ENCODE measurements at places on chromosomes 16 and 17. TPM values are rescaled to one million over a fixed set of nuclear protein-coding genes. Genes with fewer than 3 reads are reported as not detected.

LRRC36 gene
- 0.38 TPM for polyA plus RNA-seq

ADAD2 gene
- polyA plus RNA-seq, result not detected

ASGR2 gene
- not detected for polyA plus RNA-seq

C16orf89 gene
- 1.3 TPM for polyA plus RNA-seq

ARHGAP27 gene
- polyA plus RNA-seq, result 0.57 TPM

RAB37 gene
- 0.08 TPM for polyA plus RNA-seq

HIC1 gene
- polyA plus RNA-seq, result 11.3 TPM

EME1 gene
- polyA plus RNA-seq, result 2.7 TPM

RAMP2 gene
- 0.45 TPM for polyA plus RNA-seq

HOXB4 gene
- 3.4 TPM for polyA plus RNA-seq

OR1G1 gene
- not detected for polyA plus RNA-seq

GGA2 gene
- polyA plus RNA-seq, result 29.6 TPM

CCDC40 gene
- 0.96 TPM for polyA plus RNA-seq

ANKRD13B gene
- 1.4 TPM for polyA plus RNA-seq

AOC2 gene
- 0.09 TPM for polyA plus RNA-seq

PGAP3 gene
- polyA plus RNA-seq, result 5.9 TPM

GAS2L2 gene
- not detected for polyA plus RNA-seq

TBC1D26 gene
- polyA plus RNA-seq, result not detected

UBN1 gene
- 15.3 TPM for polyA plus RNA-seq

GSG1L2 gene
- polyA plus RNA-seq, result not detected

CEP295NL gene
- polyA plus RNA-seq, result 0.15 TPM

ACSM2A gene
- not detected for polyA plus RNA-seq

KRT24 gene
- polyA plus RNA-seq, result not detected

PIK3R5 gene
- 0.15 TPM for polyA plus RNA-seq

SULT1A1 gene
- 0.50 TPM for polyA plus RNA-seq

ATMIN gene
- polyA plus RNA-seq, result 38.1 TPM

TERB1 gene
- polyA plus RNA-seq, result not detected

SAMD14 gene
- polyA plus RNA-seq, result 3.8 TPM

ARL4D gene
- 12.5 TPM for polyA plus RNA-seq

ACOX1 gene
- 30.0 TPM for polyA plus RNA-seq

DPEP2 gene
- not detected for polyA plus RNA-seq

IL21R gene
- 0.95 TPM for polyA plus RNA-seq

PRKCB gene
- 0.03 TPM for polyA plus RNA-seq
